Hematopoietic multipotent progenitor cell (in vitro differentiated cells): ENCODE measurements at places on chromosomes 3 and 15.

GRCh38 chr15:68561901-68562300, 16.9 kb upstream of the CORO2B start:
- no peak for DNase-seq

GRCh38 chr15:84967380-84967779, 14.3 kb upstream of the PDE8A start:
- no peak for DNase-seq

DNA sequence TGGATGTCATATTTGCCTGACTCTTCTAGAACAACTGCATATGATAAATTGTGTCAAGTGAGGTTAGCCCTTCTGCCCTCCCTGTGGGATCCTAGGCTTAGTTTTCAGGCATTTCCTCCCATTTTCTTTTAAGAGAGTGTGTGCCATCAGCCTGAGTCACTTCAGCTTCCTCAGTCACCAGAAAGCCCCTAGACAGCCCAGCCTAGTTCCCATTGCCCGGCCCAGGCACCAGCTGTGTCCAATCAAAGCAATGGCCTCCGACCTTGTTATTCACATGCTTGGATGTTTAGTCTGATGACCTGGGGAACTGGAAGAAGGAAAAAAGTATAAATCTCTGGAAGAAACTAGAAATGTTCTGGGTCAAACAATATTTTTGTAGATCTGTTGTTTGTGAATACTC, 221.9 kb upstream of the LRIG1 start:
- DNase-seq, result no peak

- DNase-seq, result no peak
Observed at GRCh38 chr3:39809181-39809994, at the start of gene MYRIP. Gene MYRIP, plus strand, starts transcription at chr3:39809609. Its CDS starts 91,208 bp downstream, at chr3:39900817.

GRCh38 chr3:131797776-131798175, 237.0 kb downstream of the CPNE4 start:
- no peak for DNase-seq

- DNase-seq, result no peak
Observed at GRCh38 chr3:60186359-60186758, 1064.9 kb downstream of the FHIT start.

DNA sequence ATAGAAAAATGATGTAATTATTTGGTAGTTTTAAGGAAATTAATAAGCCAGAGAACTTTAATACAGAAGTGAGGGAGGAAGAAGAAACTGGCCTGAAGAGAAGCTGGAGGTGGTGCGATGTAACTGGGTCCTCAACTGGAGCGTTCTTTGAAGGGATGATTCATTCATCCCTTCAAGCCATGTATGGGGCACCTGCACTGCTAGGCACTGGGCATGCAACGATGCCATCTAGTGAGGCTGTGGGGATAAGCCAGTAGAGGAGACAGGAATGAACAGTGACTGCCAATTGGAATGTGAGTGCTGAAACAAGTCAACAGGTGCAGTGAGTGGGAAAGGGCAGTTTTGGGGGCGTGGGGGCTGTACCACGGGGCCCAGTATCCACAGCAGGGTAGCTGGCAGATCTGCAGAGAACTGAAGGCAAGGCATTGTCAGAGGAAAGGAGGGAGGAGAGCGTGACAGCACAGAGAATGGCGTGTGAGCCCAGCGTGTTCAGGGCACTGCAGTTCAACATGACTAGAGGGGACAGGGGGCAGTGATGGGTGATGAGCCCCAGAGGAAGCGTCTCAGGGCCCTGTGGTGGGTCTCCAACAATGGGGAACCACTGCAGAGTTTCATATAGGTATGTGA, 3.8 kb upstream of the KIF23 start:
- DNase-seq, result peak; percentile 69

DNA sequence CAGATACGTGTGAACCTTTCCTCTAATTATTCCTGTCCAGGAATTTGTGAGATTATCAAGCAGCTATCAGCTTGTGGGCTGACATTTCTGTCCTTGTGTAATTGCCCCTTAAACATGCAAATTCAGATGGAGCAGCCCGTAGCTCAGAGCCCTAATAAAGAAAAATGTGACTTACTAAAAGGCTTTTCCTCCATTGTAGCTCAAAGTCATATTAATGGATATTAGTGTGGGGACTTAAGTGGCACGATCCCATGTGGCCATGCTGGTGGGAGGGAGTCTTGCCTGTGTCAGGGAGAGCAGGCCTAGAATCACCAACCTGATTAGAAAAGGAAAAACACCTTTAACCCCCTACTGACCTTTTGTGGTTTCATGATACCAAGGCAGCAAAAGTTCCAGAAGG, 399.2 kb downstream of the LRTM1 start:
- no peak for DNase-seq

DNA sequence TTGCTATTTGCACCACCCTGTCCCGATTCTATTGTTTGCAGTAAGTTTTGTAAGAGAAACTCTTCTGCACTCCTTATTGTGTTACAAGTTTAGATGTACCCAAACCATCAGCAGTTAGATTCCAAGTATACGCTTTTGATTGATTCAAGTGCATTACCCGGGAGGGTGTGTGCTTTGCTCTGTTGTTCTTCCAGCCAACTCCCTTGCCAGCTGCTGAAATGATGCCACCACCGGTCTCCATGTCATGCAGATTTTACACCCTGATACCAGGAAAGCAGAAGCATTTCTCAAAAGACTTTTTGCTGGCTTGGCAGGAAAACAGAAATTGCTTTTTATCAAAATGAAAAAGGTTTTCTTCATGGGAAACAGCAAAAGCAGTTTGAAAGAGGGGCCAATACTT, 1006.6 kb upstream of the CFAP20DC start:
- peak; percentile 26 for DNase-seq

DNA sequence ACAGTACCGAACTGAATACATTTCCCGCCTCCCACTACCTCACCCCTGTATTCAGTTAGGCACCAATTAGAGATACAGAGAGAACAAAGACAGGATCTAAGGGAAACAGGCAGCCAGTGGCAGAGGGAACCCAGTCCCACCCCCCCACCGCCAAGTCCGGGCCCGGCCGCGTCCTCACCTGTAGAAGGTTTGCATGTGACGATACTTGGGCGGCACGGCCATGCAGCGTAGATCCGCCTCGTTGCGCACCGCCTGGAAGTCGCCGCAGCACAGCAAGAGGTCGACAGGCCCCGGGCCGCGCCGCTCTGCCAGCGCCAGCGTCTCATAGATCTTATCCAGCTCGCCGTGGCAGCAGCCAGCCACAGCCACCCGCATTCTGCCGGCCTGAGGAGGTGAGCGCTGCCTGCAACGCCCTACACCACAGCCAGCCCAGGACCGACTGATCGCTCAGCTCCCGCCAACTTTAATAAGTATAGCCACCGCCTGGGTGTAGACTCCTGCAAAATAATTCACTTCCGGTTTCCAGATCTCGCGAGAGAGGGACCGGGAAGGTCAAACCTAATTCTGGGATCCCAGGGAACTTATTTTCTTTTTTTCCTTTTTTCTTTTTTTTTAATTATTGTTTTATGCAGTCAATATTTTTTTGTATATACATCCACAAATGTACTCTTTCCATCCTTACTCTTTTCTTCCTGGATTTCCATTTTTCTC, at the start of gene DBR1:
Gene DBR1 (minus strand): TSS at position 501 of the 711 bp plus-strand sequence. CDS start 126 bp downstream, at position 375.
- peak; percentile 89 for DNase-seq

- no peak for DNase-seq
Observed at GRCh38 chr3:46365737-46366524, 4.8 kb upstream of the CCR5 start.

DNA sequence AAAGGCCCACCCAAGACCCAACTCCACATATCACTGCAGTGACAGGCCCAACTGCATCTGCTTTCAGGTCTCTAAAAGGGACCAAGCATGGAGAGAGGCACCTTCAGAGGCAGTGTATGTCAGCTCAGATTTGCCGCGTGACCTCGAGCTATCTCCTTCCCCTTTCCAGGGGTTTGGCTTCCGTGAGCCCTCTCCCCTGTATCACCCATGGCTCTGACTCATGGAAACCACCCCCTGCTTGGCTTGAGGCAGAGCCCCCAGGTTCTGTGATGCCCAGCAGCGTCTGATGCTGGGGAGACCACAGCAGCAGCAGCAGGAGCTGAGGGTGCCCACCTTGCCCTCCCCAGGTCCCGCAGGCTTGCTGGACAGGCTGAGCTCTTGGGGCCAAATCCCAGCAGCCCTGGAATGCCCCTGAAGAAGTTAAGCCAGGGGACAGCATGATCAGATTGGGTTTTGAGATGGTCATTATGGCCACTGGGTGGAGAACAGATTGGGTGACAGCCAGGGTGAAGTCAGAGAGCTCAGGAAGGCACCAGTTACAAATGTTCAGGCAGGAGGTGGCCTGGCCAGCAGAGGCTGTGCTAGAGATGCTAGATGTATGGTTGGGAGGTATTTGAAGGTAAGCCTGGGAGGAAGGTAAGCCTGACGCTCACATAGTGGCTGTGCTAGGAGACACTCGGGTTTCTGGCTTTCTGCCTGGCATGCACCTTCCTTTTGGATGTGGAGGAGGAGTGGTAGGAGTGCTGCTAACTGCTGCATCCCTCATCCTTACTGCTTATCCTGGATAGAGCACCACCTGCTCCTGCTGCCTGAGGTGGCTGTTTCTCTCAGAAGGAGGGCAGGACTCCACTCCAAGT, 42.9 kb downstream of the FGD5 start:
- no peak for DNase-seq

DNA sequence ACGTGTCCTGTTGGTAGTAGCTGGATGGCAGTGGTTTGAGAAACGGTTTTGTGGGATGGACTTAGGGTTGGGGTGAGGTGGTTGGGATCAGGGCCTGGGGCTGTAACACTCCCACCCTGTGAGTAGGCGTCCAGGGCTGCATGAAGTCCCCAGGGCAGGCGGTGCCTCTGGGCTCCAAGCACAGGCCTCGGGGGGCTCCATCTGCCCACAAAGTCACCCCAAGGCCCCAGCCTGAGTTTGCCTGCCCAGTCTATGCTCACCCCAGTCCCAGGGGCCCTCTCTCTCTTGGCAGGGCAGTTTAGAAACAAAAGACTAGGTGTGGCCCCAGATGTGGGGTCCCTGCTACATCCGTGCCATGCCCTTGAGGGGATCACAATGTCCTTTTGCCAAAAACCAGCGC, 86.9 kb upstream of the PRR23E start:
- DNase-seq, result no peak

GRCh38 chr3:128504533-128504915, 11.5 kb upstream of the GATA2 start:
- no peak for DNase-seq

GRCh38 chr3:182115328-182116015, 403.7 kb downstream of the SOX2 start:
- DNase-seq, result no peak

DNA sequence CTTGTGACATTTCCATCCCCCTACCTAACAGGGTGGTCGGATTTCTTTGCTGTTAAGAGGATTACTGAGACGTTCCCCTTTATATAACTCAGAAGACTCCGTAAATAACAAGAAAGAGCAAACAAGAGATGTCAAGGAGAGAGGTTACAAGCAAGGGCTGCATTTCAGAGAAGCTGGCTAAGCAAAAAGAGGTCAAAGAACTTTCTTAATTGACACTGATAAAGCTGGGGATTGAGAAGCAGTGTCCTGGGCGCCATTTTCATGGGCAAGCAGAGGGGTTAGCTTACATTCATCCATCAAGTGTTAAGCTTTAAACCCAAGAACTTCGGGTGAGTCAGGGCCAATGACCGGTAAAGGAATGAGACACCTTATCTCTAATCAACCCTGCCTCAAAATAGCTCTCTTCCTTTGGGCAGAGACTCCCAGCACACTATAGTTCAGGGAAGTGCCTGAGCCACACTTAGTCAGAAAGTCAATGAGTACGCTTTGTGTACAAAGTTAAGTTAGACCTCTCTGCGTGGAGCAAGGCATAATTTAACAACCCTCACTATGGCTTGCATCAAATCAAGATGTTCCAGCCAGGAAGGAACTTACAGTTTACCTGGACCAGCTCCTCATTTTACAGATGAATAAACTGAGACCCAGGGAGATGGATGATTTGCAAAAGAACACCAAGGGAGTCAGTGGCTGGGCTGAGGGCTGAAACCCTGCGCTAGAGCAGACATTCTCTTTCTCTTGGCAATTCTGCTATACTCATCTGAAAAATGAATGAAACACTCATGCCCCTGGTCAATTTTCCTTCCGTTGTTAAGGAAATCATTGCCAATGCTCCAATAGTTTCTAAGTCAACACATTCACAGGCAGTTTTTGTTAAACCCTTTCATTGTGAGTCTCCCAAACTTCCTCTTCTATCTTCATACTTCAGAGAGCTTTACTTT, 44.6 kb downstream of the CCNL1 start:
- no peak for DNase-seq

GRCh38 chr15:40953713-40954074, 423 bp downstream of the CHAC1 start:
- DNase-seq, result no peak

- DNase-seq, result no peak
Observed at GRCh38 chr3:30538791-30539190, 67.6 kb upstream of the TGFBR2 start.

- DNase-seq, result no peak
Observed at GRCh38 chr3:127064391-127065137, 81.6 kb downstream of the PLXNA1 start.

GRCh38 chr3:95197661-95198060, 1134.8 kb downstream of the NSUN3 start:
- no peak for DNase-seq

- no peak for DNase-seq
Observed at GRCh38 chr3:132594498-132594897, 2.6 kb upstream of the ACKR4 start.

GRCh38 chr3:66317750-66318376, 97.1 kb downstream of the SLC25A26 start:
- no peak for DNase-seq

- peak; percentile 62 for DNase-seq
Observed at GRCh38 chr15:57541805-57542504, 49.7 kb upstream of the MYZAP start.

DNA sequence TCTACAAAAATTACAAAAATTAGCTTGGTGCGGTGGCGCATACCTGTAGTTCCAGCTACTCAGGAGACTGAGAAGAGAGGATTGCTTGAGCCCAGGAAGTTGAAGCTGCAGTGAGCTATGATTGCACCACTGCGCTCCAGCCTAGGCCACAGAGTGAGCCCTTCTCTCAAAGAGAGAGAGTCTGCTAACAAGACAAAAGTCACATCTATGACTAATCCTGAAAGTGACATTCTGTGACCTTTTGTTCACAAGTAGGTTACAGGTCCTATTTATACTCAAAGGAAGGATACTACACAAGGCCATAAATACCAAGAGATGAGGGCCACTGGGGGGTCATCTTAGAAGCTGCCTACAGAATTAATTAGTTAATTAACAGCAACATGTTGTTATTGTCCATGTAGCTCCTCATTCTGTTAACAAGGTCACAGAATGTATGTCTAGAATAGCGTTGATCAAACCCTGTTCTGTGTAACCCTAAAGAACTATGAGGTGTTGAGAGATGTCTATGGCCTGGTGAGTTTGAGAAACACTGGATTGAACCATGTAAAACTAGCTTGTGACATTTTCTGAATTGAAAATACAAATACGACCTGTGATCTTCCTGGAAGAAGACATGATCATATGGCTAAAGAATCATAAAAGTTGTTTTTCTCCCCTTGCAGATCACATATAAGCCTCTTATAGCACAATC, 97.0 kb downstream of the SAMMSON start:
- no peak for DNase-seq

GRCh38 chr3:11146773-11147660, 7.3 kb upstream of the HRH1 start:
- no peak for DNase-seq
